Ascending aorta (tissue), 2 donors: ENCODE measurements at places on chromosomes 12 and 14.
A peak's percentile ranks its signal among the peaks of the same experiment; 100 is the strongest.

DNA sequence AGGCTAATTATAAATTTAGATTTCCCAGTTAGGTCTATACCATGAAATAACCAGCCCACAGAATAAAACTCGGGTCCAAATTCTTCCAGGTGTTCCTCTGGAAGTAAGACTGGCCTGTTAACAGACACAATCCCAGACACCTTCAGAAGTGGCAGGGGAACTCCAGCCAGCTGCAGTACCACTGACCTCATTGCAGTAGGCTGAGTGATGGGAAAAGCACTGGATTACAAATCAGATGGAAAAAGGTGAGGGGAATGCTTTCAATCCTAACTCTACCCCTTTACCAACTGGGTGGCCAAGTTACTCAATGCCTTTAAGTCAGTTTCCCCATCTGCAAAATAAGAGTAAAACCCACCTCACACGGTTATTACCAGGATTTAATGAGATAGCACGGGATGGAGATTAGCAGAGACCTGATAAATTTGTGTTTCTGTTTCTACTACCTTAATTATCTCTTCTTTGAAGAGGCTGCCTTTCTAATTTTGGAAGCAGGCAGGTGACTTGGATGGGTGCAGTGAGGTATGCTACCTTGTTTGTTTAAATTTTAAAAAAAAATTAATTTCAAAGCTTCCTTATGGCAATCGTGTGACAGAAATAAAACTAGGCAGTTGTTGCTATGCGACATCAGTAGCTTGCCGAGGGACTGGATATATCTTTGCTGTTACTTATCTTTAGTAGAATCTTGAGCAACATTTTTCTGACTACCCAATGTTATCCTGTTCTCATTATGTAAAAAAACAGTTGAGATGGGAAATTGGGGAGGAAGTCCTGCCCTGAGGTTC lies 167.3 kb upstream of the GRIN2B start:
- no peak for DNase-seq

DNA sequence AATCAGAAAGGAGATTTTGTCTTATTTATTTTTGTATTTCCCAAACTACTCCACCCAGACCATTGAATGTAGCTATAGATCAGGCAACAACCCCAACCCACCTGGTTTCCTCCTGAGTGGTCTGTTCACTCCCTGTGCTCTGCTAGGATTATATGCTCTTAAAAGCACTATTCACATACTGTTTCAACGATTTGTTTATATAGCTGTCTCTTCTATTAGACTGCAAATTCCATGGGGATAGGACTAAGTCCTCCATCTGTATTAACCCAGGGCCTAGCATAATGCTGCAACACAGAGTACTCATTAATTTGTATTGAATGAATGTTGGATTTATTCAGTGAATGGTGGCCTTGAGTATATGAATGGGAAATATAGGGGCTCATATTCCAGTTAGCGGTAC lies 307.6 kb downstream of the RAD51B start:
- DNase-seq = no peak

- no peak for DNase-seq
Observed at GRCh38 chr12:94112121-94112520, 36.3 kb upstream of the PLXNC1 start.

- no peak for DNase-seq
Observed at GRCh38 chr12:106238146-106238545, 9.7 kb downstream of the CKAP4 start.

- DNase-seq = no peak
Observed at GRCh38 chr12:32494656-32495055, 95.3 kb downstream of the FGD4 start.

DNA sequence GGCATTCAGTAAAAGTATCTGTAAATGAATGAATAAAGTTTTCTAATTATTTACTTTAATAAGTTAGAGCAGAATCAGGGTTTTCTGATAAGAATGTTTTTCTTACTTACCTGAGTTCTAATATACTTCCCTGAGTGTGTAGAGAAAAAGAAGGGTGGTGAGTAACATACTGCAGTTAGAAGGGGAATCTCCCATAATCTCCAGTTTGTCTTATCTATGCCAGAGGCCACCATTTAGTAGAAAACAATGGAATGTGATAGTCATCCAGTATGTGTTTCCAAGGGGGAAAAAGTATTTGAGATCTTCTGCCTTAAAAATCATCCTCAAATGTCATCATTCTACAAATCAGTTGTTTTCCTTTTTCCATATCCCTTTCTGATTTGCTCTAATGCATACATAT lies 56.5 kb upstream of the PAWR start:
- DNase-seq = no peak

DNA sequence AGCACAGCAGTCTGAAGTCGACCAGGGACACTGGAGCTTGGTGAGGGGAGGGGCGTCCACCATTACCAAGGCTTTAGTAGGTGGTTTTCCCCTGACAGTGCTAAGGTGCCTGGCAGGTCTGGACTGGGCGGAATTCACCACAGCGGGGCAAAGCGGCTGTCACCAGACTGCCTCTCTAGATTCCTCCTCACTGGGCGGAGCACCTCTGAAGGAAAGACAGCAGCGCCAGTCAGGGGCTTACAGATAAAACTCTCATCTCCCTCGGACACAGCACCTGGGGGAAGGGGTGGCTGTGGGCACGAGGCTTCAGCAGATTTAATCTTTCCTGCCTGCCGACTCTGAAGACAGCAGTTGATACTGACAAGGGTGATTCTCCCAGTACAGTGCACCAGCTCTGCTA lies 39.1 kb downstream of the DDHD1 start:
- DNase-seq = no peak

DNA sequence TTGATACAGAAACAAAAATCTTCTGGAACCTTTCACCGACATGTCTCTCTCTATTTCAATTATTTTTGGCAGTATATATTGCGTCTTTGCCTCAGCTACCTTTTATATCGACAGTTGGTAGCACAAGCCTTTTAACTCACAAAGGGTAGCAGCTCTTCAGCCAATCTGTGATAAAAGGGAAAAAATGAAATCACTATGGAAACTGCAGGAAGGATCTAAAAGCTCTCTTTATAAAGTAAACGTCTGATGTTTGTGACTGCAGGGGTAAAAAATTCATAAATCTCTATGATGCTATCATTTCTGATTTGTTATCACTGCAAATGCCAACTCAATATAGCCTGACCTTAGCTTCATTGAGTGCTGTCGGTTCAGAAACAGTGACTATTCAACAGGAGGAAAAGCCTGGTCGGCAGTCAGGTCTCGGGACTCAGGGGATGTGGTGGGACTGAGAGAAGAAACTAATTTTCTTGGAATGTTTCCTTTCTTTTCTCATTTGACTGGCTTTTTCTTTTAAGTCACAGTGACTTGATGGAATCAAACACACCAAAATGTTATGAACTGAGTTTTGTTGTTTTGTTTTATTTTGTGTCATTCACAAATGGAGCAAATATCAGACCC lies 5.9 kb upstream of the RMST start:
- DNase-seq = no peak

DNA sequence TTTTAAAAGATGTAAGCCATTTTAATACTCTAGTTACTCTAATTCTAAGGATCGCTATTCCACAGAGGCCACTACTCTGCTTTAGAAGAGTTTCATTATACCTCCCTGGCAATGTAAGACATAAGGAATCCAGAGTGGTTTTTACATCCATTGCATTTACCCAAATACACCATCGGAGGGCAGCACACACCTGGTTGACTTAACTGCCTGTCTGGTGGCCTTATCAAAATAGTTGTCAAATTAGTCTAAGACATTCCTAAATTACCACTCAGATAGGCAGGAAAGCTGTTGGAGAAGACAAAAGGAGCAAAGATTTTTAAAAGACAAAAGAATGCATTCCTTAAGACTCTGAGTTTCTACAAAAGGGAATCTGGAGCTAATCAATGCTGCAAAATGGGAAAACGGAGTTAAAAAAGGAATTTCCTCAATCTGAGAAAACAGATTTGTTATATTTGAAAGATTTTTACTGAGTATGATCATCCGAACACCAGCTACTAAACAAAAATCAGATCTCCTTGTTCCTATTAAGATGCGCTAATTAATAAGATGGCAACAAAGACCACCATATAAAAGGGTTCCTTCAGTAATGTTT lies 33.8 kb upstream of the FGD4 start:
- peak; percentile 69 for DNase-seq

- no peak for DNase-seq
Observed at GRCh38 chr12:58773986-58774385, 146.3 kb downstream of the LRIG3 start.

GRCh38 chr14:55398679-55399078 lies 13.0 kb downstream of the ATG14 start:
- peak; percentile 28 for DNase-seq

GRCh38 chr14:77041881-77042545 lies 13.5 kb upstream of the IRF2BPL start:
- DNase-seq = peak; percentile 92

- no peak for DNase-seq
Observed at GRCh38 chr12:105850103-105850968, 288.4 kb downstream of the NUAK1 start.

- DNase-seq = no peak
Observed at GRCh38 chr12:39831587-39832315, 212.1 kb upstream of the ABCD2 start.

GRCh38 chr14:63672417-63673180 lies 30.9 kb upstream of the WDR89 start:
- DNase-seq = no peak

DNA sequence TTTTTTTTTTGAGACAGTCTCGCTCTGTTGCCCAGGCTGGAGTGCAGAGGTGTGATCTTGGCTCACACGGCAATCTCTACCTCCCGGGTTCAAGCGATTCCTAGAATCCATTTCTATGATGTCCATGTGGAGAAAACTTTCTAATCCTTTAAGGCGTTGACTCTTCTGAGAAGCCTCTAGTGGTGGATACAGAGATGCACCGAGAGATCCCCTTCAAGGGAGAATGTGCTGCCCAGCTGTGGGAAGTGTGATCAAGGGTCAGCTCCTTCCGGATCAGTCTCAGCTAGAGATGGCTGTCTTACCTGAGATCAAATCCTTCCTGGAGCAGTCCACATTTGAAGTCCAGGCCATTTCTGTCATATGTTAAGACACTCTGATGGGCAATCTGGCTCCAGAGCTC lies 92.7 kb upstream of the HECTD1 start:
- no peak for DNase-seq

GRCh38 chr12:18462442-18462841 lies 201.1 kb downstream of the PIK3C2G start:
- DNase-seq = no peak

GRCh38 chr12:59168647-59169046 lies 248.3 kb upstream of the LRIG3 start:
- no peak for DNase-seq

GRCh38 chr12:99759444-99759843 lies 111.9 kb downstream of the GARIN6 start:
- DNase-seq = no peak

DNA sequence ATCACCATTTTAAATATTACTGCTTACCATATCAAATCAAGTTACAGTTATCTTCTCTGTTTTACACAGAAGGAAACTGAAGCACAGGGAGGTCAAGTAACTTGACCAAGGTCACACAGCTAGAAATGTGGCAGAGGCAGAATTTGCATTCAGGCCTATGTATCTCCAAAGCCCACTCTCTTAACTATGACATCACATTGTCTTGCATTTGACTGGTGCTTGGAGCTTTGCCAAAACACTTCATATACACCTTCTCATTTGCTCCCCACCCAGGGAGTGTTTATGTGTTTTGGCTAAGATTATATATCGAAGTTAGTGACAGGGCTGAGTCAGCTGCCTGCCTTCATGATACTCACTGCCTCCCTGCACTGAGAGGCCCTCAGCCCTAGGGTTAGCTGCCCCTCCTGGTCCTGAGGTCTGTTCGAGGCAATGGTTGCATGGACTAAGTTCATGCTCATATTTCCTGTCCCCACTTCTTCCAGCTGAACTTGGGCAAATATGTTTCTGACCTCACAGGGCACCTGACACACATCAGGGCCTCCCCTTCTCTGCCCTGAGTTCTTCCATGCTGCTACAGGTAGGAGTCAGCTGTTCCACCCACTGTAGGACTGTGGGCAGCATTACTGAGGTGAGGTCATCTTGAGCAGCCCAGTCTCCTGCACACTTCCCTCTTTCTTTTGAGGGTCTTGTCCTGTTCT lies 1.8 kb downstream of the GALNT6 start:
- no peak for DNase-seq

DNA sequence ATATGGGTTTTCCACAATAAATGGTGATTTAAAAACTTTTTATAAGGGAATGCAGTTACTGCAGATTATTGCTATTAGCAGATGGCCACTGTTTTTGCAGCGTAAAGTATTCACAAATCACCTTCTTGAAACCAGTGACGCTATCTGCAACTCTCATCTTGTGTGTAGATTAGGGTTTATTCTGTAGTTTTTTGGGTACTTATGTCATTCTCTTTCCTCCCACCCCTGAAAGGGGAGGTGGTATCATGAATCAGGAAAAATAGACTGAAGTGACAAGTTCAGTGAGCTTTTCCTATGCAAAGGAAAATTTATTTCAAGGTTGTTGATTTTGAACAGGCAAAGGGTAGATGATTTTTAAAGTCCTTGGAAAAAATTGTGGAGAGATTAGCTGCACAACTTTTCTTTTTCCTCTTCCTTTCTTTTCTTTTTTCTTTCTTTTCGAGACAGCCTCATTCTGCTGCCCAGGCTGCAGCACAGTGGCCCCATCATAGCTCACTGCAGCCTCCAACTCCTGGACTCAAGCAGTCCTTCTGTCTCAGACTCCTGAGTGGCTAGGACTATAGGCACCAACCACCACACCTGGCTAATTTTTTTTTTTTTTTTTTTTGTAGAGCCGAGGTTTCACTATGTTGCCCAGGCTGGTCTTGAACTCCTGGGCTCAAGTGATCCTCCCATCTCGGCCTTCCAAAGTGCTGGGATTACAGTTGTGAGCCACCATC lies 1.6 kb downstream of the FRS2 start:
- no peak for DNase-seq

DNA sequence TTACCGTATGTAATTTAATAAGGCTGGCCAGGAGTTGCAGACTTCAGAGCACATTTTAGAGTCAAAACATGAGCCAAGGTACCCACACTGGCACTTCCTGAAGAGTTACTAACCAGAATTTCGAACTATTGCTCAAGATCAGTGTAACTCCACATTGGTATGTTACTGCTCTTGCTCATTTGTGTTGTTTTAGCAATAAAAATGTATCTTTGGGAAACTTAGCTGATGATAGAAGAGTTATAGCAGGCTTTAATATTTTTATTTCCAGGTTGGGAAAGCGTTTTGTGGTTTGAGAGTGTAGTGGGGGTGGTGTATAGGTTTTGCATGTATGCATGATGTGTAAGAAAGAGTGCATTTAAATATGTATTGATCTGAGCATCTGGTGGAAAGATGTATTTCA lies 96.6 kb downstream of the SCN8A start:
- no peak for DNase-seq

- no peak for DNase-seq
Observed at GRCh38 chr14:50395448-50395847, 1.2 kb downstream of the CDKL1 start.

DNA sequence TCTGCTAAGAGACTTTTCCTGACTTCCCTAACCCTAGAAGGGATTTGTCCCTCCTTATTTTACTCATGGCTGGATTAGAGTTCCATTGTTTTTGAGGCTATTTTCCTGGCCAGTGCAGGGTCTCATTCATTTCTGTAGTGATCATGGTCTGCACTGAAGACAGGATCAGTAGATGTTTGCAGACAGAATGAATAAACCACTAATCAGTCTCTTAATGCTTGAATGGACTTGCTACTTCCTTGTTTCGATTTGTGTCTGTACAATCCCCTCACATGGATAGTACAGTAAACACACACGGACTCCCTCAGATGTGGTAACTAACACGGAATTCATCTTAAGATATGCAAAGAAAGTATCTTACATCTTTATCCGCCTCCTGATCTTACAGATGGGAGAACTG lies 102.6 kb upstream of the PRB2 start:
- no peak for DNase-seq
